IMR-90 (cell line): ENCODE measurements at places on chromosomes 16 and 17. TPM values are rescaled to one million over a fixed set of nuclear protein-coding genes. Genes with fewer than 3 reads are reported as not detected.

DNA sequence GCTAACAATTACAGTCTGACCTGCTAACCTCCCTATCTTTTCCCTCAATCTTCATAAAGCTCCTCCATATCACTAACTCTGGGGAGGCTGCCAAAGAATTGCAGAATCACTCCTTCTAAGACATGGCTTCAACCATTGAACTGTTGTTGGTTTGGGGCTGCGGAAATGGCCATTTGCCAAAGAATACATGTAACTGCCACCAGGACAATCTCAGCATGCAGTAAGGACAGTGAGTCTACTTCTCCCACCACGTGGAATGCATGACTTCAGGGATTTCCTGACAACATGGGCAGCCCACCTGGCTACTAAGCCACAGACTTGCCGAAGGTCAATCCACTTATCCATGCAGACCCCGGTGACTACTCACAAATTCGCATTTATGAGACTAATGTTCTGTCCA lies 104.3 kb upstream of the NUDT7 start:
- no peaks in the 10 kb centered on the region for H3K4me1 ChIP-seq
- no peak overlapping the region for H3K27ac ChIP-seq
- H3K36me3 ChIP-seq = no peaks in the 10 kb centered on the region
- no peaks in the 10 kb centered on the region for H3K27me3 ChIP-seq
- no peak for DNase-seq

DNA sequence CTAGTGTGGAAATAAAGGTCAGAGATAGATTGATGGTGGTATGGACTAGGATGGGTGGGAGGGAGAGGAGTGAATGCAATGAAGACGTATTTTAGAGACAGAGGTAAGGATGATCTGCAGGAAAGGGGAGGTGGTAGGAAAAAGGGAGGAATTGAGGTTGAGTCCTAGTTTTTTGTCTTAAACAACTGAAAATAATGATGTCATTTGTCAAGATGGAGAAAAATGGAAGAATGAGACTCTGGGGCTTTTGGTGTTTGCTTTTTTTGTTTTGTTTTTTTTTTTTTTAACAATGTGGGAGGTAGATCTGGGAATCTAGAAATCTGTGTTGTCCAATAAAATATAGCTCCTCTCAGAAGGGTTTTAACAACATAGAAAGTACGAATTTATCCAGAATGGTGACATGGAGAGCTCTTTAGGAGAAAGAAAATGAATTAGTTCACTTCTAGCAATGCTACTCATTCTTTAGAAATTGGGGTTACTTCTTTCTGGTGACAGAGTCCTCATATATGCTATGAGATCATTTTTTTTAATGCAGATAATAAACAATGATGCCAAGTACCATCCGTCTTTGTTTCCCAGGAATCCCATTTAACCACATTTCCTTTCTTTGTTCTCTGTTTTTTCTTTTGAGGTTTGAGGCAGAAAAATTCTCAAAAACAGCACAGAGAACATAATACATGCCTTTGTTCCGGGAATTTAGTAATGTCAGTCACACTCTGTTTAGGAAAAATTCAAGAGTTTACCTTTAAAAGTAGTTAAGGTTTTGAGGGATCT lies 225.3 kb upstream of the COX10 start:
- no peak overlapping the region for H3K4me3 ChIP-seq
- no peak overlapping the region for H3K27ac ChIP-seq
- H3K4me1 ChIP-seq = no peaks in the 10 kb centered on the region
- no peak for DNase-seq

DNA sequence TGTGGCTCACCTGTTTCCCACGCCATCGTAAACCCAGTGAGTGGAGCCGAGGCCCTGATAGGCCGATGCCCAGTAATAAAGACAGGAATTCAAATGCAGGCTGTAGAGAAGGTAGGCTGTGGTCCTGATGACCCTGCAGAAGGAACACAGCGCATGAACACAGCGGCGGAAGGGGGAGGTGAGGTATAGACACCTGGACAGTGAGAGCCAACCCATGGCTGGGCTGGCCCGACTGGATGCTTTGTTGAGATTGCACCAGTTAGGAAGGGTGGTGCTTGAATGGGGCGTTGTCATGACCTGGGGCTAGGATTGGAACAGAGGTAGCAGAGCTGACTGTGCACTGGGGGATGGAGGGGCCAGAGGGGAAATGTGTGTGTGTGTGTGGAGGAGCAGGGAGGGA lies 59.2 kb downstream of the CNGB1 start:
- DNase-seq = no peak
- peaks cover 58% of the 10 kb centered on the region for H3K27me3 ChIP-seq
- H3K4me1 ChIP-seq = peaks cover under 1% of the 10 kb centered on the region; the same call in 1 of the 2 replicates
- H3K4me3 ChIP-seq = no peak overlapping the region

DNA sequence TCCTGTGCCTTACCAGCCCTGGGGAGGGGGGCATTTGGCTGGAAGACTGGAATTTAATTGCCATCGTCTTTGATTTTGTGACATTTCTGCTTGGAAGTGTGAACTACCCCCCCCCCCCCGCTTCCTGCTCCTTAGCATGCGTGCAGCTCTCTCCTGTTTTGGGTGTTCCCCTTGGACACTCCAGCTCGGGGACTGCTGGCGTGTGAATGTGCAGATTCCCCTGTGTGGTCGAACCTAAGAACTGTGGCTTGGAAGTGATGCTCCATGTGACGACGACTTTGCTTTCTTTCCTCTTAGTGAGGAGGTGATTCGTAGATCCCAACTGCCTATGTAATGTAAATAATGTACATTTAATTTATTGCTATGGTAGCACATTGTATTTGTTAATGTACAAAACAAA lies 26.1 kb downstream of the OR1D5 start:
- H3K27me3 ChIP-seq = no peaks in the 10 kb centered on the region; the same call in 1 of the 2 replicates
- H3K4me1 ChIP-seq = no peaks in the 10 kb centered on the region
- H3K36me3 ChIP-seq = no peaks in the 10 kb centered on the region
- no peak overlapping the region for H3K27ac ChIP-seq

DNA sequence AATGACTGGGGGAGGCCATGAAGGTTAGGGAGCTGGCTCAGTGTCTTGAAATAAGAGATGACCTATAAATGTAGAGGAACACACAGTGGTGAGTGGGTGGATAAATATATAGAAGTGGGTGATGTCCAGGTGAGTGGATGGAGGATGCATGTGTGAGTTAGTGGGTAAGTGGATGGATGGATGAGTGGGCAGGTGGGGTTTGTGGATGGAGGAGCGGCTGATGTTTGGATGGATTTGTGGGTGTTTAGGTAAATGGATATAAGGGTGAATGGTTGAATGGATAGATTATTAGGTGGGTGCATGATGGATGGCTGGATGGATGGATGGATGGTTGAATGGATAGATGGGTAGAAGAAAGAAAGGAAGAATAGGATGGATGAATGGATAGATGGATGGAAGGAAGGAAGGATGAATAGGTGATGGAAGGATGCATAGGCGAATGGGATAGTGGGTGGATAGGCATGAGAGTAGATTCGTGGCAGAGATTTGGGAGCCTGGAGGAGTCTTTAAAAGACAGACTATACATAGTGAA lies 19.1 kb upstream of the TAC4 start:
- H3K27ac ChIP-seq = no peak overlapping the region
- H3K36me3 ChIP-seq = no peaks in the 10 kb centered on the region
- DNase-seq = no peak

DNA sequence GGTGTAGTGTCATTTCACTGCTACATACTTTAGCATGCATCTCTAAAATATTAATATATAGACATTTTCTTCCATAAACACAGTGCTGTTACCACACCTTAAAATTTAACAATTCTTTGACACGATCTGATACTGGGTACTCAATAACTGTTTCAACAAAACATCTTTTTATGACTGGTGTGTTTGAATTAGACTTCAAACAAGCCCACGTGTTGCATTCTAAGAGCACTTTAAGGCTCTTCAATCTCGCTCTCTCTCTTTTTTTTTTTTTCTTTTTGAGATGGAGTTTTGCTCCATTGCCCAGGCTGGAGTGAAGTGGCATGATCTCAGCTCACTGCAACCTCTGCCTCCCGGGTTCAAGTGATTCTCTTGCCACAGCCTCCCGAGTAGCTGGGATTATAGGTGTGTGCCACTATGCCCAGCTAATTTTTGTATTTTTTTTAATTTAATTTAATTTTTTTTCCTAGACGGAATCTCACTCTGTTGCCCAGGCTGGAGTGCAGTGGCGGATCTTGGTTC lies 15.8 kb upstream of the SLC46A1 start:
- no peak for DNase-seq
- H3K4me3 ChIP-seq = no peak overlapping the region
- H3K36me3 ChIP-seq = no peaks in the 10 kb centered on the region
- no peak overlapping the region for H3K27ac ChIP-seq
- no peaks in the 10 kb centered on the region for H3K4me1 ChIP-seq
- H3K27me3 ChIP-seq = peaks cover 8% of the 10 kb centered on the region; the same call in 1 of the 2 replicates

DNA sequence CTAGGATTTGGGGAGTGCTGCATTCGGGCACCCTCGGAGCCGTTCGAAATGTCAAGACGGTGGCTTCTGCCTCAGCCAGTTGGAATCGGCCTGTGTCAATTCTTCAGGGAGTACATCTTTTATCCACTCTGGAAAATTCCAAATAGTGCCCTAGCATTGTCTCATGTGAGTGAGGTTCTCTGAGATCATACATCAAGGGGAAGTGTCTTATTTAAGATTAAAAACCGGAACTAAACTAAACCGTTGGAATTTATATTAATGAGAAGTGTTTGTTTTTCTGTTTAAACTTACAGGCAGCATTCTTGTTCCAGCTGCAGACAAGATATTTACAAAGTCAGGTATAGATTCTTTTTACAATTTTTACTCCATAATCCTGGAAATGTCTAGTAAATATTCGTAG lies 56.8 kb downstream of the SLC47A1 start:
- no peak overlapping the region for H3K27ac ChIP-seq
- no peaks in the 10 kb centered on the region for H3K4me1 ChIP-seq
- DNase-seq = no peak

- peaks cover 3% of the 10 kb centered on the region for H3K4me1 ChIP-seq
- no peak for DNase-seq
- no peak overlapping the region for H3K4me3 ChIP-seq
- H3K36me3 ChIP-seq = peaks cover 78% of the 10 kb centered on the region
- H3K27me3 ChIP-seq = no peaks in the 10 kb centered on the region
Measured at GRCh38 chr17:82092094-82092586, 5.9 kb downstream of the FASN start.

- peaks cover 8% of the 10 kb centered on the region; the same call in 1 of the 2 replicates for H3K36me3 ChIP-seq
- peaks cover 23% of the 10 kb centered on the region for H3K4me1 ChIP-seq
- no peak overlapping the region for H3K27ac ChIP-seq
- no peak for DNase-seq
- H3K27me3 ChIP-seq = no peaks in the 10 kb centered on the region
- no peak overlapping the region for H3K4me3 ChIP-seq
Measured at GRCh38 chr16:85033171-85033570, 5.6 kb downstream of the KIAA0513 start.

GRCh38 chr17:45225964-45226530 lies 4.4 kb downstream of the FMNL1 start:
- H3K27ac ChIP-seq = no peak overlapping the region
- DNase-seq = no peak
- H3K27me3 ChIP-seq = peaks cover 8% of the 10 kb centered on the region
- peaks cover 44% of the 10 kb centered on the region for H3K4me1 ChIP-seq
- H3K36me3 ChIP-seq = no peaks in the 10 kb centered on the region
- H3K4me3 ChIP-seq = no peak overlapping the region

DNA sequence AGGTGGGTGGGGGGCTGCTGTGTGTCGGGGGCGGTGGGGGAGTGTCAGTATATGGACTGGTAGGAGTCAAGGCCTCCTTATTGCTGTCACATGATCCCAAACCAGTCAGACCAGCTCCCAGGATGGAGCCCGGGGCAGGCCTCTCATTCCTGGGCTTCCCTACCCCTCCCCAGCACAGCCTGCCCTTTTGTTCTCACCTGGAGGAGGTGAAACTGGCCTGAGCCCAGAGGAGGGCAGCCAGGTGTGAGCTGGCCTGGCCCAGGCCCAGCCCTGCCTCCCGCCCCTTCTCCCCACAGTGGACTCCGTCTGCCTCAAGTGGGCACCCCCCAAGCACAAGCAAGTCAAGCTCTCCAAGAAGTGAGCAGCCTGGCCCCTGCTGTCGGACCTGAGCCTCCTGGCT lies 4.6 kb downstream of the PRSS8 start:
- DNase-seq = no peak
- 0 out of 2 replicates have a peak, but pooled peaks cover 3% of the 10 kb centered on the region for H3K4me1 ChIP-seq
- H3K27ac ChIP-seq = no peak overlapping the region

DNA sequence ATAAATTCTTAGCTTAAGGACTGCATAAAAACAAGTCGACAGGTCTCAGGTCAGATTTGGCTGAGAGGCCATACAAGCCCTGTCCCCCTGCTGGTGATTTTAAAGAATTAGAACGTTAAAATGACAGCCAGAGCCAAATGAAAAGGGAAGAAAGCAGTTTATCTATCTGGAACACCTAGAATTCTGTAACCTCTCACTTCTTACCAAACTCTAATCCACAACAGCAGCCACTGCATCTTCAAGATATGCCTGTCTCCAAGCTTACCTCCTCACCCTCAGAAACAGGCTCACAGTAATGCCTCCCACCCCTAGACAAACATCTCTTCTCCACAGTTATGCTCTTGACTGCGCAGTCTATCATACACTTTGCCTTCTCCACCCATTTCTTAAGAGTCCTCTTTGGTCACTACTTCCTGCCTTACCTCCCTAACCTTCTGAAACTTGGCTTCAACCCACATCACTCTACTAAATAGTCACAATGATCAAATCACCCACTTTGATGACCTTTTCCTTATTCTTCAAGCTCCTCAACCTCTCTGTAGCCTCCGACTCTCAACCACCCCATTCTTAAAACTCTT lies 14.2 kb downstream of the ANKFY1 start:
- no peak overlapping the region for H3K4me3 ChIP-seq
- DNase-seq = peak; percentile 38
- no peaks in the 10 kb centered on the region for H3K27me3 ChIP-seq
- no peak overlapping the region for H3K27ac ChIP-seq
- H3K36me3 ChIP-seq = peaks cover 4% of the 10 kb centered on the region; the same call in 1 of the 2 replicates

- DNase-seq = no peak
- H3K4me3 ChIP-seq = no peak overlapping the region
- H3K36me3 ChIP-seq = no peaks in the 10 kb centered on the region
- peaks cover 98% of the 10 kb centered on the region for H3K27me3 ChIP-seq
Measured at GRCh38 chr17:38600416-38600815, 5.3 kb downstream of the SRCIN1 start.

- H3K27ac ChIP-seq = no peak within 1 kb of the TSS
- H3K27me3 ChIP-seq = peaks cover 38% of the 10 kb centered on the region
- H3K4me1 ChIP-seq = peaks cover 3% of the 10 kb centered on the region; the same call in 1 of the 2 replicates
- DNase-seq = no peak
- H3K4me3 ChIP-seq = peak within 1 kb of the TSS; percentile 15
- no peaks in the 10 kb centered on the region for H3K36me3 ChIP-seq
Measured at GRCh38 chr16:71626018-71626857, at the start of gene MARVELD3. TSS of gene MARVELD3 (plus strand) at chr16:71626184. CDS start at chr16:71626230, 46 bp downstream.

The RANGRF gene
- 16.1 and 19.5 TPM in 2 replicates for total RNA-seq

The CEP112 gene
- total RNA-seq = 3.6 and 5.6 TPM in 2 replicates

The TAC4 gene
- total RNA-seq = not detected in 2 replicates

The METTL9 gene
- 95.5 and 95.8 TPM in 2 replicates for total RNA-seq

The CDRT15L2 gene
- total RNA-seq = not detected in 2 replicates

The NOB1 gene
- total RNA-seq = 36.4 and 47.0 TPM in 2 replicates

The ITGAX gene
- 0.18 TPM in 1 of 2 replicates, not detected in the other for total RNA-seq
